ENCODE measurements at places on chromosomes 4 and X. TPM values are rescaled to one million over a fixed set of nuclear protein-coding genes. Genes with fewer than 3 reads are reported as not detected.

Gene ARR3
- not detected for total RNA-seq

Gene WWC2
- total RNA-seq: 20.0 TPM

Gene PPEF2
- not detected for total RNA-seq

Gene ALG13
- total RNA-seq: 30.6 TPM

Gene ZDHHC15
- under 0.01 TPM for total RNA-seq

Gene AMER1
- total RNA-seq: 2.3 TPM

Gene HPSE
- 0.34 TPM for total RNA-seq

Gene ARHGAP36
- not detected for total RNA-seq

Gene TSPAN6
- total RNA-seq: 16.9 TPM

Gene AMBN
- not detected for total RNA-seq

Gene UXT
- 97.2 TPM for total RNA-seq

Gene TMPRSS11D
- total RNA-seq: not detected

Gene POF1B
- not detected for total RNA-seq

Gene DKK2
- 2.8 TPM for total RNA-seq

Gene MAGEA2B
- total RNA-seq: not detected

Gene RAB33A
- 6.5 TPM for total RNA-seq

Gene TRPC5OS
- not detected for total RNA-seq

Gene TRMT10A
- total RNA-seq: 4.7 TPM

Gene HSD17B11
- 89.5 TPM for total RNA-seq

Gene COL4A5
- 2.5 TPM for total RNA-seq

Gene KIAA1210
- not detected for total RNA-seq

Gene KDR
- total RNA-seq: 4.7 TPM

Gene DGAT2L6
- total RNA-seq: not detected

Gene FAM3A
- total RNA-seq: 20.1 TPM

Gene SLC9B1
- 0.69 TPM for total RNA-seq

Gene MAP7D2
- total RNA-seq: 0.36 TPM

Gene FBXW7
- total RNA-seq: 56.3 TPM

Gene CASP6
- 24.1 TPM for total RNA-seq

Gene CENPVL2
- total RNA-seq: not detected

Gene DAPP1
- not detected for total RNA-seq

Gene PASD1
- not detected for total RNA-seq

Gene GSX2
- total RNA-seq: not detected

Gene NLRP2B
- total RNA-seq: not detected

Gene GALNTL6
- 0.34 TPM for total RNA-seq

Gene IRS4
- 0.46 TPM for total RNA-seq

Gene KLKB1
- total RNA-seq: 0.31 TPM

Gene RHOXF2
- total RNA-seq: not detected

Gene P2RY4
- not detected for total RNA-seq

Gene EPGN
- total RNA-seq: 0.73 TPM

Gene MAGEA9B
- total RNA-seq: not detected

Gene MEPE
- not detected for total RNA-seq

Gene PACRGL
- 17.6 TPM for total RNA-seq

Gene CTBP1
- 194 TPM for total RNA-seq

Gene ADH1B
- total RNA-seq: 0.62 TPM

Gene MAGEE1
- 1.4 TPM for total RNA-seq

Gene SMPX
- total RNA-seq: not detected

Gene CD99L2
- 56.8 TPM for total RNA-seq

Gene LRIT3
- total RNA-seq: 0.36 TPM

Gene NOX1
- not detected for total RNA-seq

Gene STPG2
- total RNA-seq: not detected

Gene BEX4
- 18.2 TPM for total RNA-seq

Gene DUSP21
- not detected for total RNA-seq

Gene SMARCA1
- 37.5 TPM for total RNA-seq

Gene RPS3A
- 1,585 TPM for total RNA-seq

Gene GUCY1A1
- not detected for total RNA-seq

Gene HDX
- total RNA-seq: 7.4 TPM

Gene C4orf51
- total RNA-seq: not detected

Gene CT83
- not detected for total RNA-seq

Measured in melanocyte of skin (primary cell).